Dermis blood vessel endothelial cell (primary cell): ENCODE measurements at places on chromosomes 5 and 9. TPM values are rescaled to one million over a fixed set of nuclear protein-coding genes. Genes with fewer than 3 reads are reported as not detected.

IL13 gene
- total RNA-seq, result not detected in 2 replicates

CORO2A gene
- 1.0 and 1.7 TPM in 2 replicates for total RNA-seq

VDAC1 gene
- 261 and 425 TPM in 2 replicates for total RNA-seq

NOTCH1 gene
- total RNA-seq, result 157 and 319 TPM in 2 replicates

ARHGEF39 gene
- 0.34 and 3.1 TPM in 2 replicates for total RNA-seq

CYSRT1 gene
- total RNA-seq, result 0.17 and 0.37 TPM in 2 replicates

THBS4 gene
- 0.28 and 1.4 TPM in 2 replicates for total RNA-seq

FOXD4L4 gene
- 0.09 and 0.17 TPM in 2 replicates for total RNA-seq

IFNB1 gene
- total RNA-seq, result not detected in 2 replicates

TERT gene
- total RNA-seq, result 0.09 and 0.17 TPM in 2 replicates

GPR150 gene
- total RNA-seq, result 0.05 and 0.17 TPM in 2 replicates

SPATA9 gene
- not detected in 2 replicates for total RNA-seq

NR4A3 gene
- total RNA-seq, result 0.05 TPM in 1 of 2 replicates, not detected in the other

ORM2 gene
- not detected in 2 replicates for total RNA-seq

UQCRQ gene
- total RNA-seq, result 68.8 and 98.9 TPM in 2 replicates

IL31RA gene
- total RNA-seq, result 0.19 TPM in 1 of 2 replicates, not detected in the other

SPATA31A3 gene
- not detected in 2 replicates for total RNA-seq

PKD2L2 gene
- 0.17 TPM in 1 of 2 replicates, not detected in the other for total RNA-seq

SLC4A9 gene
- not detected in 2 replicates for total RNA-seq
